ENCODE measurements at places on chromosomes 2 and 18.
A peak's percentile ranks its signal among the peaks of the same experiment; 100 is the strongest.

DNA sequence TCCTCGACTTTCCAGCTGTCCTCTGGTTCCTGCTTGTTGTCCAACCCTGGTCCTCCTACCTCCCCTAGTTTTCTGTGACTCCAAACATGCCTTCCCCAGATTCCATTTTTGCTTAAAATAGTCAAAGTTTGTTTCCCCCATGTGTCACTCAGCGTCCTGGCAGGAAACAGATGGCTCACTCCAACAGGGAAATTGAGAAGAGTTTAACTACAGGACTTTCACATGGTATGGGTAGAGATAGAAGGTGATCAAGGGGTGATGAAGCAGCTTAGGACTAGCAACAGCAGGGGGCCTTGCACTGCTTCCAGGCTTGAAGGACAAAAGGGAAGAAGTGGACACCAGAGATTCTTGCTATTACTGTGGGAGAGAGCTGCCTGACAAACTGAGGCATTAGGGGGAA is 6.1 kb upstream of the CUL3 start:
- DNase-seq, result no peak

DNA sequence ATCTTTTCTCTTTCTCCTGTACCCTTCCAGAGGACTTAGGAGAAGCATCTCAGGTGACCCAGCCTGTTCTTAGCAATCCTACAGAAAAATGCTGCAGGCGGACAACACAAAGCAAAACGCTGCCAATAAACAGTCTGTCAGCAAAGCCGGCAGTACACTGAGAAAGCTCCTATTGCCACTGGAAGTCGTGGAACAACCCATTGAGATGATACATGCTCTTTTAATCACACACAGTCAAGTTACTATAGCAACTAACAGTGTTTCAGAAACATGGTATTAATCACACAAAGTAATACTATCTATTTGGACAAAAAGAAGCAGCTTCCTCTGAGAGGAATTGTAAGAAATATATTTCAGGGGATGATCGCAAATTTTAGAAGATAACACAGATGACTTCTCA is 10.5 kb downstream of the CTLA4 start:
- DNase-seq, result no peak

DNA sequence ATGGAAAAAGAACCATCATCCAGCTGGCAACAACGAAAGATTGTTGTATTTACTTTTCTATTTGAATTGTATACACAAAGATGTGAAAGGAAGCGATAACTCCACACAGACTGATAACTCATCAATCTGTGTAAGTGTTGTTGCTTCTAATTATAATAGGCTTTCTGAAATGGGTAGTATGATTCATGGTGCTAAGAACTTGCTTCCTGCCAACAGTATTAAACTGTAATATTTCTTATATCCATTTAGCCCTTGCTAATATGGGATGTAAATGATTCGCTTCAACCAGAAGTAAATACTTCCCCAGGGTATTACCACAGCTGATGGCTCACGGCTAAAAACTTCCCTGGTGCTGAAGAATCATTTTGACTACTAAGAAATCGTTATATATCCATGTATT is 70.2 kb downstream of the TMEM163 start:
- no peak for DNase-seq

- no peak for DNase-seq
These were observed 496.6 kb upstream of the SPHKAP start for GRCh38 chr2:228678110-228678509.

DNA sequence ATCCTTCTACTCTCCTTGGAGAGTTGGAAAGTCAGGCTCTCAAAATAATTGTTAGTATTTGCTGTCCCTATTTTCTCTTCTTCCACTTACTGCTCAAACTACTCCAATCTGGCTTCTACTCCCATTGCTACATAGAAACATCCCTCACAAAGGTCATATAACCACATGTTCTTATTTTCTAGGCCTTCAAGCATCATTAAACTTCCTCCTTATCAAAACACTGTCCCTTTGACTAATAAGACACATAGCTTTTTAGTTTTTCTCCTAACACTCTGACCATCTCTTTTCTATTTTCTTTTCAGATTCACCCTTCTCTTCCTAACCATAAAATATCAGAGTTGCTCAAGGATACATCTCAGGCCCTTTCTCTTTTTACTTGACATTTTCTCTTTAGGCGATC is 148.3 kb downstream of the MBD2 start:
- DNase-seq, result no peak

GRCh38 chr2:27960237-27960912 is 69.8 kb downstream of the BABAM2 start:
- no peak for DNase-seq

- DNase-seq, result no peak
These were observed at the start of gene PRSS56 for GRCh38 chr2:232519581-232520438. PRSS56 (plus strand) TSS chr2:232520388; CDS start chr2:232520599, 211 bp downstream.

GRCh38 chr2:72032481-72033041 is 115.1 kb downstream of the CYP26B1 start:
- DNase-seq, result no peak

- no peak for DNase-seq
These were observed 327.2 kb upstream of the TRIB2 start for GRCh38 chr2:12389344-12390045.

GRCh38 chr2:165067643-165068486 is 112.5 kb upstream of the SLC38A11 start:
- no peak for DNase-seq

DNA sequence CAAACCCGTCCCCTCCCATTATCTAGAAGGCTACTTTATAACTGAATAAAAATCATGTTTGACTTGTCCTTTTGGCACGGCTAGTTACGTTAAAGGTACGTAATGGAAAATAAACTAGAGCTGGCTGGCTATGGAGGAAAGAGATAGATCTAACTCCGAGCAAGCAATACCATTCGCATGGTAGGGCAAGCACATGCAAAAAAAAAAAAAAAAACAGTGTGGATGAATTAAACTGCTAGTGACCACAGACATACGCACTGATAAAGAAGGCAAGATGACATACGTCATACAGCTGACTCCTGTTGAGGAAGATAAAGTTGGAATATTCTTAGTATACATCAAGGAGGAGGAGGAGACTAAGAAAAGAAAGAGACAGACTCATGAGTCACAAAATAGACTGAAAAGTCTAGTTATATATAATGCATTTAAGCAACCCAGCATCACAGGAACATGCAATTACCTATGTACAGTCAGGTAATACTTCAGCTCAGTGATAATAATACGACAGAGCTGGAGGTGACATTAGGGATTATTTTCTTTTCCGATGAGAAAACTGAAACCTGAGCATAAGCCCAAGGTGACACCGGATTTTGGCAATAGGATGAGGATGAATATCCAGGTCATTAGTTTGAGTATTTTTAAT is 37.9 kb upstream of the NARS1 start:
- no peak for DNase-seq

- no peak for DNase-seq
These were observed 27.8 kb downstream of the GLI2 start for GRCh38 chr2:120763508-120763907.

DNA sequence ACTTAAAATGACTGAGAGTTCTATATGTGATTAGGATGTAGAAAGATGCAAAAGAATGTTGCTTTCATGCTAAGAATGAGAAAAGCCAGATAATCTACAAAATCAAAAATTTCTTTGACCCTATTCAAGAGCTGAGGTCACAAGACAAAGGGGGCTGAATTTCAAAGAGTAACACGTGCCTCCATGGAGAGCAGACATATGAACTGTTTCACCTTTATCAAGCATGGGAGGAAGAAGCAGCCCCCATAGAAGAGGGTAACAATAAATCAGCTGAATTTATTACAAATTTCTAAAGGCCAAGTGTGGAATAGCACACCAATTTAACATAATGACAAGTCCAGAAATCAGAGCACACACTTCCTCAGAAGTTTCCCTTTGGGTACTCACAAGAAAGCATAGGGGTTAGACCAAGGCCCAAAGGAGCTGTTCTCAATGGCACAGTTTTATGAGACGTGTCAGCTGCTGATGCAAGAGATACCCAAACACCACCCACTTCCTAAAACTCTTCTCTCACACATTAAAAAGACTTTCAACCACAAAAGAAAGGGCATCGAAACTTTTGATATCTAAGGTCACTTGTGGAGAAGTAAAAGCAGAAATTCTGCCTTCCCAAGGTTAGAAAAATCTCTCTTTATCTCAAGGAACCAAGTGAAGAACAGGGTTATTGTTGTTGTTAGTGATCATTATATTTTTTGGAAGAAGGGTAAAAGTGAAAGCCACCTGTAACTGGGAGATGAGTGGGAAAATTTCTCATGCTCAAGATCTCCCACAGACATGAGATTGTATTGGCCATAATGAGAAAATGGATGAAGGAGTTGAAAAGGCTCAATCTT is 950.1 kb downstream of the TRIB2 start:
- no peak for DNase-seq

- DNase-seq, result no peak
These were observed 28.8 kb downstream of the LONRF2 start for GRCh38 chr2:100293341-100294161.

DNA sequence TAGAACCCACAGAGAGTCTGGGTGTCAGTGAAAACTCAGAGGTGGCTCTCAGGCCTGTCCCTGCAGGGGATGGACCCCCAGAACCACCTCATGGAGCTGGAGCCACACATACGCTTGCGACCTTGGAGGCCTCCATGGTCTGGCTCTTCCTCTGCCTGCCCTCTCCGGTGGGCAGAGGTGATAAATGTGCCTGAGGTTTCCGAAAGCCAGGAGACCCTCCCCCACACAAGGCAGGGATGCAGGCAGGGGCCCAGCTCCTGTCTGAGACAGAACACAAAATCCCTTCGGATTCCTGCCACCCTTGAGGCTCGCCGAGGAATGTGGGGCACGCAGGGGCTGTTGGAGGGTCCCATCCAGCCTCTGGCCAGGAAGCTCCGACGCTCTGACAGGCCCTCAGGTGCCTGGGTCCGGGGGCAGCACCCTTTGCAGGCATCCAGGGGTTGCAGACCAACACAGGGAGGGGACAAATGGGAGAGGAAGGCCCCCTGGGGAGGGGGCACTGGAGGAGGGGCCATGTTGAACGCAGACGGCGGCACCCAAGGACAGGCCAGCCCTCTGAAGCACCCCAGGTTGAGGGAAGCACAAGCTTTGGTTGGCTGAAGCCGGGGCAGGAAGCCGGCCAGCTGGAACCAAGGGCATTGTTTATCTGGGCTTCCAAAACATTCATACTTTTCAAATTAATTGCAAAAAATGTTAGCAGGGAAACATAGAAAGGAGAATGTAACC is 4.1 kb upstream of the SNED1 start:
- no peak for DNase-seq

GRCh38 chr18:12921178-12921577 is 26.6 kb upstream of the SEH1L start:
- DNase-seq, result no peak

- DNase-seq, result no peak
These were observed 138.6 kb upstream of the CDCA7 start for GRCh38 chr2:173216051-173216450.

- DNase-seq, result no peak
These were observed 166.0 kb upstream of the STK17B start for GRCh38 chr2:196337208-196337953.

- no peak for DNase-seq
These were observed 4.7 kb upstream of the TEX261 start for GRCh38 chr2:70999362-70999761.

DNA sequence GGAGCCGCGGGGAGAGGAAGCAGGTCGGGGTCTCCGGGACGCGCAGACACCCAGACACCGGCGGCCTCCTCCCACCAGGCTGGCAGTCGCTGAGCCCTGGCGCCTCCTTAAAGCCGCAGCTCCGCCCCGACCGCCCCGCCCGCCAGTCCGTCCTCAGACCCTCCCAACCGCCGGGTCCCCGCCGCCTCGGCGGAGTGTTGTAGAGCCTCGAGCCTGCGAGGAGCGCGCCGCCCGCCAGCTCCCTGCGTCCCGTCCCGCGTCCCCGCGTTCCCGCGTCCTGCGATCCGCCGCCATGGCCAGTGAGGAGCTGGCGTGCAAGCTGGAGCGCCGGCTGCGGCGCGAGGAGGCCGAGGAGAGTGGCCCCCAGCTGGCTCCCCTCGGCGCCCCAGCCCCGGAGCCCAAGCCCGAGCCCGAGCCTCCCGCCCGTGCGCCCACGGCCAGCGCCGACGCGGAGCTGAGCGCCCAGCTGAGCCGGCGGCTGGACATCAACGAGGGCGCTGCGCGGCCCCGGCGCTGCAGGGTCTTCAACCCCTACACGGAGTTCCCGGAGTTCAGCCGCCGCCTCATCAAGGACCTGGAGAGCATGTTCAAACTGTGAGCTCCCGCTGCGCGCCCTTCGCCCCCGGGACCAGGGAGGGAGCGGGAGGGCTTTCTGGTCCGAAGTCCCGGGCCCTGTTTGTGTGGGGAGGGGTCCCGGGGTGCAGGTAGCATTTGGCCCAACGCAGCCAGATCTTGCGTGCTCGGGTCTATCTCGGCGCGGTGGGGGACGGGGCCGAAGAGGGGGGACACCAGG is at the start of gene EFHD1:
Gene EFHD1 (plus strand): TSS at position 192 of the 793 bp plus-strand sequence. CDS start 101 bp downstream, at position 293.
- DNase-seq, result peak; percentile 55

- DNase-seq, result no peak
These were observed 88.1 kb downstream of the ZBTB7C start for GRCh38 chr18:48321121-48321520.

DNA sequence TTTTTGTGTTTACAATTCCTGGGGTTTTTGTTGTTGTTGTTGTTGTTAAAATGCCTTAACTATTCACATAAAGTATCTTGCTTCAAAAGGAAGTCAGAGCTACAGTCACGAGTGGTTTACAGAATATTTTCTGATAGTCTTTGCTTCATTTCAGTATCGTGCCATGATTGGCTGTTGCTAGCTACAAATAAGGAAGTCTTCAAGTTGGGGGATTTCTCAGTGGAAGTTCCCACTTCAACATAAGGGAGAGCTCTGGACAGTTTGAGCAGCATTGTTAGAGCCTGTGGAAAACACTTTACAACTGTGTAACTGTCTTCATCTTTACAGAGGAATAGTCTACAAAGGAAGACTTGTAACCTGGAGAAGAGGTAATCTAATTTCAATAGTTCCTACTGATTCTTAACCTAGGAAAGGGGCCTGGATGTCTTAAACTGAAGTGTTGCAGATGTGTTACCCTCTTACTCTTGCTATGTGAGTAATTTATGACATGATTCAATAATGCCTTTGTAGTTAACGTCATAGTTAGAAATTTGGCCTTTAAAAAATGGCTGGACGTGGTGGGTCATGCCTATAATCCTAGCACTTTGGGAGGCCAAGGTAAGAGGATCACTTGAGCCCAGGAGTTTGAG is 23.4 kb upstream of the TANK start:
- DNase-seq, result no peak

DNA sequence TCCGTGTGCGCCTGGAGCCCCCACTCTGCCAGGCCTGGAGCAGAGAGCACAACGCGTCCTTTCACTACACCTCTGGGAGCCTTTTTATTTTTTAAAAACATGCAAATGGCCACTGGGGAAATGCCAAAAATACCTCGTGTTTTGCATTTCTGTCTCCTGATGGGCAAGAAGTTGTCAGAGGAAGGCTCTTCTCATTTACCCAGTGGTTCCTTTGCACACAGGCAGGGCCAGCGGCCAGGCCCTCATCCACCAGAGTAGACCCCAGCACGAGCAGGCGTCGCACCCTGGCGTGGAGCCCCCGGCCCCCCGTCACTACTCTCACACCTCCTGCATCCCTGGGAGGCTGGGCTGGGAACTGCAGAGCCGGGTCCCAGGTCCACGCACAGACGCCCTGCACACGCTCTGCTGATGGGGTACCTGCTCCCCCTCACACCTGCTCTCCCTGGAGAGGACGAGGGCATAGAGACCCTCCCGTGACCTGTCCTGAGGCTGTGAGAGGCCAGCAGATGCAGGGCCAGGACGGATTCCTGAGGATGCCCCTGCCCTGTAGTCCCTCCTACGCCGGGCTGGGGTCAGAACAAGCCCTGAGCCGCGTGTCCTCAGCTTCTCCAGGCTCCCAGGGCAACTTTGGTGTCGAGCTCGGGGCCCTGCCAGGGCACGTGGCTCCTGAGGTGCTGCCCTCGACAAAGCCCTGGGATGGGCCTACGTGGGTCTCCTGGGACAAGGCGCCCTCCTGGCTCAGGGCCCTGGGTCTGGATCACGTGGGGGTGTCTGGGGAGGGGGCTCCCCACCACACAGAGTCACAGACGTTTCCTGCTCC is 65.0 kb downstream of the NFATC1 start:
- DNase-seq, result no peak
